ENCODE measurements at places on chromosomes 6 and 20.
A peak's percentile ranks its signal among the peaks of the same experiment; 100 is the strongest.

GRCh38 chr6:36938536-36938935, 16.0 kb upstream of the PI16 start:
- peak; percentile 73 for DNase-seq

DNA sequence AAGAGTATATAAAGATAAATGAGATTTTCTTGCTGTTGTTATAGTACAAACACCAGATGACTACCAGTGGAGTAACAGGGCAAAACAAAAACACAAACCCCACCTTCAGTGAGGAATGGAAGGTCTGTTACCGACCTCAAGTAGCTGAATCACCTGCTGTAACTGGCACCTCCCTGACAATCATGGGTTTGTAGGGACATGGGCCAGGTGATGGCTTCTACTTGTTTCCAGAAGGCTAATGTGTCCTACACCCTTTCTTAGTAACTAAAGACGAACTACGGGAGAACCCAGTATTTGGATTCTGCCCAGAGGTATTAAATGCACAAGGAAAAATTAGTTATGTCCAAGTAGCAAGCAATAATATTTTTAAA, 26.8 kb downstream of the SNX5 start:
- DNase-seq, result no peak

DNA sequence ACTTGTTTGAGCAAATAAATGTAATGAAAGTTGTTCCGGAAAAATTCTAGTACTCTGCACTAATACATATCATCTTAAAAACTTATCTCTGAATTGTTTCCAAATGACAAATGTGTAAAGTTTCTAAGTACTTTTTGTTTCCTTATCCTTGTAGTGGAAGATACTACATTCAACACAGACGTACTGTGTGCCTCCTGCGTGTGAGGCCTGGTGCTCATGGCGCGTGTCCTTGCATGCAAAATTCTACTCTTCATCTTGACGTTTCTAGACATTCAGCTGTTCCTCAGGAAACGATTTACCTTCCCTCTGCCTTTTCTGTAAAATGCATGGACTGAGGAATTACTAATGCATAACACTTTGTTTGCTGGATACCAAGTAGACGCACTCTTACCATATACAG, 11.5 kb downstream of the DLL1 start:
- DNase-seq, result no peak

DNA sequence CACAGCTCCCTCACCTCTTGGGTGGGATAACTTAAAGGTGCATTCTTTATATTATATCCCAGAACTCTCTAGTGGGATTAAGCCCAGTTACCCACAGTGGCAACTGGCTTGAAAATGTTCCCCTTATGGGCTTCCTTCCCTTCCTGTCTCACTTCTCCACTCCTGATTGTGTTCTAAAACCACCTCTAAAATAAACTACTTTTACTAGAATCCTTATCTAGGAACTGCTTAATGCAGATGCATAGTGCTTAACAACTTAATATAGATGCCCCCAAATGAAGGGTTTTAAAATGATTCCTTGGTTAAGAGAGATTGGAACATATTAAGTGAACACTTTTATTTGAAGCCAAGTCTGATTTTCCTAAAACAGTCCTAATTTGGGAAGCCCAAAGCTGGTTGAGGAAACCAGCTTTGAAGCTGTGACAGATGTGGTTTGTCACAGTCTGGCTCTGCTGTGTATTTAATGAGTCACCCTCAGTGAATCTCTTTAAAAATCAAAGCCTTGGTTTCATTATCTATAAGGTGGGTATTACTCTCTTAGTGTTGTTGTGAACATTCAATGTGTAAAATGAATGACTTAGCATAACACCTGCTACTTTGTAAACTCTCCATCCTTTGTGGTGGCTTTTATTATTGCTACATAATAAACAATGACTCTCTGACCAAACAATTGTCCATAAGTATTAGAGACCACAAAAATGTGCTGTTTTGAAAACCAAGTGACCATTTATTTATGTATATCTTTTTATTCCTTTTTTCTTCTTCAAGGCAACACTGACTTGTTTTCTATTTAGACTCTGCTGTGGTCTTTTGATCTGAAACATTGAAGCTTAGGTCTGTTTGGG, 24.4 kb downstream of the PLCB1 start:
- no peak for DNase-seq

DNA sequence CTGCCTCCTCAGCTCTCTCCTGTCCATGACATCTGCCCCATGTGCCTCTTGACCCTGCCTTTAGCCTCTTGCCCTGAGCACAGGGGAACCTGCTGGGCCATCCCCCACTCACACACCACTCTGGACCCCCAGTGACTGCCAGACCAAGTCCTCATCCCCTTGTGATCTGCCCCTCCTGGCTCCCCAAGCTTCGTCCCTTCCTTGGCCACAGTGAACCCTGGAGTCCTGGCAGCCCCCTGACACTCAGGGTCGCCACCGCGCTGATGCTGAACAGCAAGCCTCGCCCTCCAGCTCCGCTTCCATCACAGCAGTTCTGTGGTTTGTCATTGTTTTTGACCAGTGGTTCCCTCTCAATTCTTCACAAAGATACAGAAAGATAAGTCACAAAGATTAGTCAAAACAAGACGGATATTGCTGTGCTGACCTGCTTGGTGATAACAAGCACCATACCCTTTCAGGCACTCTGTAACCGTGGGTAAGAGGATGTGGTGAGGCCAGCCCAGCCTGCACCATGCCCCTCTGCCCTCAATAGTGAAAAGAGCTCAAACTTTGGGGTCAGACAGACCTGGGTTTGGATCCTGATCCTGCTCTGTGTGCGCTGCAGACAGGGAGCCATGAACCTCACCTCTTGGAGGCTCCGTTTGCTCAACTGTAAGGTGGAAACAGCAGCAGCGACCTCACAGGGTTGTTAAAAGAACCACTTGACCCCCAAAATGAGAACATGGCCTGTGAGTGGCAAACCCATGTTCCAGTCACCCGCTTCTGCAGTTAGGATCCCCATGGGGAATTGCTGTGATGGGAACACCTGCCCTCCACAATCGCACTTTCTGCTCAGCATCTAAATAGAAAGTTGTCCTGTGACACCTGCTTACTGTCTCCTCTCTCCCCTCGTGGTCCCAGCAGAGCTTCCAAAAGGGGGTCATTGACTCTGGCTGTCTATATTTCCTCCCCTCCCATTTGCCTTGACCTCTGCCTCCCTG, 114.5 kb downstream of the TOX2 start:
- no peak for DNase-seq

DNA sequence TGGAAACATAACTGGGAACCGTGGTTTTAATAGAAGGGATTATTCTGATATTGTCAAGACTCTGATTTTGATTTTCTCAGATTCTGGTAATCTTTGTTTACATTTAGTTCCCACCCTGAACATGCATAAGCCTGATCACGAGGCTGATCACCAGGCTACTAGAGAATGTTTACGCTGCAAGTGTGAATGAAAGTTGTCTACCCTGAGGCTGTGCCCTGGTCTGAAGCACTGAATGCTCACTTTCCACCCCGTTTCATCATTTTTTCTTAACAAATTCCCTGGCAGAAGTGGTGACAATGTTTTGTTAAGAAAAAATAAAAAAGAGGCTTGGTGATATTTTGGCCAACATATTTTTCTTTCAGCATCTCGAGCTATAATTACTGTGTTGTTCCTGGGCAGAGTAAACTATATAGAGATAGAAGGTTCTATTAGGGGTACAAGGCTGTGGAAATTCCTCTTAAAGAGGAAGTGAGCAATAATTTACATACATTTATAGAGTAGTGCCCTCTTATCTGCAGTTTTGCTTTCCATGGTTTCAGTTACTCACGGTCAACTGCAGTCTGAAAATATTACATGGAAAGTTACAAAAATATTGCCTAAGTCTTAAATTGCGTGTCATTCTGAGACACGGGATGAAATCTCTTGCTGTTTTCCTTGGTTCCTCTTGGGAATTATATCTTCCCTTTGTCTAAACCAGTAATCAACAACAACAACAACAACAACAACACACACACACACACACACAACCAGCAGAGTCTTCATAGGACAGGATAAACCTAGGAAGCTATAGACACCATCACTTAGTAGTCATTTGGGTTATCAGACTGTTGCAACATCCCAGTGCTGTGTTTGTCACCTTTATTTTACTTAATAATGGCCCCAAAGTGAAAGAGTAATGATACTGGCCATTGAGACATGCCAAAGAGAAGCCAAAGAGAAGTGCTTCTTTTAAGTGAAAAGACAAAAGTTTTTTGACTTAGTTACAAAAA, 566.6 kb upstream of the CITED2 start:
- DNase-seq, result no peak

- peak; percentile 44 for DNase-seq
Measured at GRCh38 chr20:63739130-63740069, at the start of gene SLC2A4RG. Gene SLC2A4RG (plus strand): TSS chr20:63739776. CDS start chr20:63739913, 137 bp downstream.

GRCh38 chr6:23111984-23112383, 542.6 kb downstream of the HDGFL1 start:
- DNase-seq, result peak; percentile 45

DNA sequence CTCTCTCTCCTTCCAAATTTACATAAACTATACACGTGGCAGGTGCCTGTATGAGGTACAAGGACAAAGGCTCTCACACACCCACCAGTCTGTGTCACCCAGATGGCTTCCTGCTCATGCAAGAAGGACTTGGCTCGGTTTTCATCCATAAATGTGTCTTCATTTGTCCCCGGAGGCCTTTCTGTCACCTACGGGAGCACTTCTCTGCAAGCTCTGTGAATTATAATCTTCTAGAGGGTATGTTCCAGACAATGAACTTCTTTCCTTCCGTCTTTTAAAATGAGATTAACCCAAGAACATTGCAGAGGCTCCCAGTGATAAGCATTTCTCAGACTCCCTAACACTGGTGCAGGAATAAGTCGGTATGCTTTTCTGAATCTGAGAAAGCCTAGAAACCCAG, 123.6 kb downstream of the PTPRT start:
- no peak for DNase-seq

GRCh38 chr6:81897793-81898192, 145.3 kb upstream of the TENT5A start:
- DNase-seq, result no peak

DNA sequence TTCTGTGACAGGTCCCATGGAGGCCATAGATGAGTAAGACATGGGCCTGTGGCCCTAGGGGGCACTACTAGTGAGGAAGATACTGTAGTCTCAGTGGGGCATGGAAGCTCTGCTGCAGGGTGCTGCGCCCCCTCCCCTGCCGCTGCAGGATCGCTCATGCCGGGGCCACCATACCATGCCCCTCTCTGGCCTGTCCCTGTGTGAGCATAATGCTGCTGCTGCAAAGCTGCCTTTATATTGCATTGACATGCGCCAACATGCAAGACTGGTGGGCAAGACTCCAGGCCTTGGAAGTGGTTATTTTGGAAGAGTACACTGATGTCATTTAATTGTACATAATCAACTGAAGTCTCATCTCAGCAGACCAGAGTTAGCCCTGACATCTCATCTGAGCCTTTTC, 60.0 kb downstream of the TOX2 start:
- DNase-seq, result no peak

GRCh38 chr6:40410821-40411220, 176.3 kb downstream of the LRFN2 start:
- DNase-seq, result no peak

DNA sequence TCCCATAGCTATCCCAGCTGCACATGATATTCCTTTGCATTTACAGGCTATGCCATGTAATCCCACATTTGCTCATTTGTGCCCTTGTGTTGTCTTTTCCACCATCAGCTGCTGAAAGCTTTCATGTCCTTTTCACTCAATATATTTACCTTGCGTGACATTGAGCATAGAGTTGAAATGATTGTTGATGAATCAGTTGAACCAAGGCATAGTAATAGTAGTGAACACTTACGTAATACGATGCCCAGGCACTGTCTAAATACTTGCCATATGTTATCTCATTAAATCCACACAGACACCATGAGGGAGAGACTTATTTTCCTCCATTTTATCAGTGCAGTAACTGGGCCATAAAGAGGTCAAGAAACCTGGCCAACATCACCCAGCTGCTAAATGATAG, 13.1 kb downstream of the RNF8 start:
- no peak for DNase-seq

GRCh38 chr6:108105571-108105970, 31.0 kb upstream of the OSTM1 start:
- DNase-seq, result no peak

GRCh38 chr6:118652051-118652615, 742 bp upstream of the CEP85L start:
- DNase-seq, result no peak

- peak; percentile 10 for DNase-seq
Measured at GRCh38 chr6:82818727-82819126, 246.9 kb downstream of the UBE3D start.

GRCh38 chr20:24389686-24390085, 79.7 kb upstream of the SYNDIG1 start:
- no peak for DNase-seq

DNA sequence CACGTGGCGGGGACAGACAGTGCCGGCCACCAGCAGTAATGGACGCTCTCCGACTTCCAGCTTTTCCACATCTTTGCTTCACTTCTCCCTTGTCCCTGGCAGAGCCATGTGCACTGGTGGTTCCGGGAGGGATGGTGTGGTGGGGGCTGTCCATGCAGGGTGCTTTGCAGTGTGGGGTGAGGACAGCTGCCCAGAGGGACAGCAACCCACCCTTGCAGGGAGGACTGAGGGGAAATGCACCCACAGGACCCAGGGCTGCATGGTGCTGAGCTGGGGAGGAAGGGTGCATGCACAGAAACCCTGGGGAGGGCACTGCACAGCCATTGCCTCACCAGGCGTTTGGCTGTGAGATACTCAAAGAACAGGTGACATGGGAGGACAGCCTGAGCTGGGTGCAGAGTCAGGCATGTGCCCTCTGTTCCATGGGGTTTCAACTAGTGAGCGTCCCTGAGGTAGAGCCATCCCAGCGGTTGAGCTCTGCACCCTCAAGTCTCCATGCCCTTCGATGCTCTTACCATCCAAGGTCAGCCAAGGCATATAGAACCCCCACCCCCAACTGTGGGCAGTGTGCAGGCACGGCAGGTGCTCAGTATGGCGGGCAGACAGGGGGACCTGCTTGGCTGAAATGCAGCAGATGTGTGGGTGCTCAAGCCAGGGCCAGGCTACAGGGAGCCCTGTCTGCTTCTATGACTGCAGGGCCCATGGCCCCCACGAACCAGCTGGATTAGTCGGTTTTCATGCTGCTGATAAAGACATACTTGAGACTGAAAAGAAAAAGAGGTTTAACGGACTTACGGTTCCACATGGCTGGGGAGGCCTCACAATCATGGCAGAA, 239.7 kb downstream of the TTLL2 start:
- no peak for DNase-seq

DNA sequence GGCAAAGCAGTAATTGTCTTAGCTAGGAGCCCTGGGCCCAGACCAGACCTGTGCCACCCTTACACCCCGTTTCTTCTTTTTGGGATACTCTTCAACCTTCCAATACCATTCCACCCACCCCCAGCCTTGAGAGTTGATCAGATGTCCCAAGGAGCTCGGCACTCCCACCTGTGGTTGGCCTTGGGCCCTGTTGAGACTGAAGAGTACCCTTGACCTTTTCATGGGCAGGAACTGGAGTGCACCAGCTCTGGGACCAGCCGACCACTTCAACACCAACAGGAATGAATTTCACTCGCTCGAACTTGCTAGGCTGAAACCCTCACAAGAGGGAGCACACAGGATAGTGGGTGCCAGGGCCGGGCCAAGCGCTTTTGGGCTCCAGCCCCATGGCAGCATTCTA, 273.6 kb downstream of the PHACTR1 start:
- no peak for DNase-seq

Data from fibroblast of skin of left biceps (primary cell).